ENCODE measurements at places on chromosomes 11 and 22.

DNA sequence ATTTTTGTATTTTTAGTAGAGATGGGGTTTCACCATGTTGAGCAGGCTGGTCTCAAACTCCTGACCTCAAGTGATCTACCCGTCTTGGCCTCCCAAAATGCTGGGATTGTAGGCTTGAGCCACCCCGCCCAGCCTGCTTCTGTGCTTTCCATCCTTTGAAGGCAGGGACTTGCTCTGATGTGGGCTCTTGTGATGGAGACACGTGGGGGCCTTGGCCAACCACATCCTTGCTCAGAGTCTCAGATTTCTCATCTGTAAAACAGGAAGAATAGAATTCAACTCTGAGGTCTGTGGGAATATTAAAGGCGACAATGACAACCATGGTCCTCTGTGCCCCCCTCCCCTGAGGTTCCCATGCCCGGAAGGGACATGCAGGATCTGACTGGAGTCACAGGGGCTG, 3.8 kb upstream of the GGA1 start:
- no peak for DNase-seq

- DNase-seq: no peak
Measured at GRCh38 chr11:31875866-31876560, 64.9 kb upstream of the PAX6 start.

- no peak for DNase-seq
Measured at GRCh38 chr11:117923773-117924172, 5.4 kb downstream of the TMPRSS13 start.

GRCh38 chr11:65802841-65803240, 16.0 kb downstream of the OVOL1 start:
- DNase-seq: no peak

- no peak for DNase-seq
Measured at GRCh38 chr11:113505541-113506375, 30.6 kb upstream of the DRD2 start.

DNA sequence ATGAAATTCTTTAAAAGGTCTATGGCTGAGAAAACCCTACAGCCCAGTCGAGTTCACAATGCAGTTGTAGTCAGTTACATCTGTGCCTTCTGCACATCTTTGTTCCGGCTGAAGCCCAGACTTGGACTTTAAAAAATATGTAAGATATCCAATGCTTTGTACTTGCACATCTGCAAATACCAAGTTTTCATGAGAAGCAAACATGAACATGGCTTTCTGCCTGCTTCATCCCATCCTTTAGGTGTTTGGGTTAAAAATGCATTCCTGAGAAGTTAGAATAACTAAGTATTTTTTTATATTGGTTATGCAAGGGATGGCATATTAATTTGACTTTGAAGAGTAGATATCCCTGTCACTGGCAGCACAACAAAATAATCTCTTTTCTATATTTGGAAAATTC, 528.4 kb downstream of the METTL15 start:
- DNase-seq: no peak

- no peak for DNase-seq
Measured at GRCh38 chr11:132957881-132958280, 574.4 kb downstream of the OPCML start.

DNA sequence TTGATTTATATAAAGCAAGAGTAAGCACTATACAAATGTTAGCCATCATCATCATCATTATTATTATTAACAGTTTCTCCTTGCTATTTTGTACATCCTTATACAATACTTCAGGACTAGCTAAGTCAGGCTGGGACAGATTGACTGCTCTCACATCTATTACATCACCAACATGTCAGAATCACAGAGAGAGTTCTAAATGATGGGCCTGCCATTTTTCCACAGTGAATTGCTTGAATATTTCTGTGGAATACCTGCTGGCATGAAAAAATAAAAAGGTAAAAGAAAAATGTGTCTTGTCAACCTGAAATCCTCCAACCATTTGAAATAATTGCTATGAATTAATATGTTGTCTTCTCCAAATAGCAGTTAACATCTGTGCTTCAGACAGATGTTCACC, 1311.3 kb downstream of the FAM181B start:
- no peak for DNase-seq

- no peak for DNase-seq
Measured at GRCh38 chr22:50025993-50026392, 13.4 kb upstream of the IL17REL start.

All from NCI-H524 treated with DMSO at 0.1 percent for 48 hours (cell line).